Renal pelvis (tissue), 12 donors: ENCODE measurements at places on chromosomes 3 and 15.

DNA sequence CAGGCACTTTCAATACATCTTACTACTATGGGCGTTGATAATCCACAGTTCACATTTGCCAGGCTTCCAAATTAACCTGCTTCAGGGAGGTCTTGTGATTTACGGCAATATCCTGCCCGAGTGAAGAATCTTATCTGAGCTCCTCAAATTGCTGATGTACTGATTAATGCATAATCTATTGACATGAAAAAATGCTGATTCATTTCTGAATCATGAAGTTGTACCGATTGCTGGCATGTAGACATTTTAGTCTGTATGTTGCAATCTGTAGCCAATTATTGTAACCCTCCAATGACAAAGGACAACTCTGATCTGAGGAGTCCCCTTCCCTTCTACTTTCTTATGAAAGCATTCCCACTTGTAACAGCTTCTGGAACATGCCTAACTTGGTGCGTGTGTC lies 97.2 kb downstream of the SEC22A start:
- no peak for DNase-seq

DNA sequence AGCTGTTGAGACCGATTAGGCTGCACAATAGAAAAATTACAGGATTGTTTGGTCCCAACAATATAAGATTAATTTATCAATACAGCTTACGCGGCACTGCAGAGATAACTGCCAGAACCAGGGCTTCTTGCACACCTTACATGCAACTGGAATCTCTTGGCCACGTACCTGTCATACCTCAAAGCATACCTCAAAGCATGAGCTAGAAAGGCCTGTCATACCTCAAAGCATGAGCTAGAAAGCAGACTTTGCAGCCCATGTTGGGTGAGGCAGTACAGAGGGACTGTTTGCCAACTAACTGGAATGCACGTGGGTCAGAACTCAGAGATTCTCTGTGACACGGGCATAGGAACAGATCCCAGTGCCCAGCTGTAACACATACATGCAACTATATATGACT lies 34.7 kb downstream of the NTRK3 start:
- DNase-seq, result no peak

DNA sequence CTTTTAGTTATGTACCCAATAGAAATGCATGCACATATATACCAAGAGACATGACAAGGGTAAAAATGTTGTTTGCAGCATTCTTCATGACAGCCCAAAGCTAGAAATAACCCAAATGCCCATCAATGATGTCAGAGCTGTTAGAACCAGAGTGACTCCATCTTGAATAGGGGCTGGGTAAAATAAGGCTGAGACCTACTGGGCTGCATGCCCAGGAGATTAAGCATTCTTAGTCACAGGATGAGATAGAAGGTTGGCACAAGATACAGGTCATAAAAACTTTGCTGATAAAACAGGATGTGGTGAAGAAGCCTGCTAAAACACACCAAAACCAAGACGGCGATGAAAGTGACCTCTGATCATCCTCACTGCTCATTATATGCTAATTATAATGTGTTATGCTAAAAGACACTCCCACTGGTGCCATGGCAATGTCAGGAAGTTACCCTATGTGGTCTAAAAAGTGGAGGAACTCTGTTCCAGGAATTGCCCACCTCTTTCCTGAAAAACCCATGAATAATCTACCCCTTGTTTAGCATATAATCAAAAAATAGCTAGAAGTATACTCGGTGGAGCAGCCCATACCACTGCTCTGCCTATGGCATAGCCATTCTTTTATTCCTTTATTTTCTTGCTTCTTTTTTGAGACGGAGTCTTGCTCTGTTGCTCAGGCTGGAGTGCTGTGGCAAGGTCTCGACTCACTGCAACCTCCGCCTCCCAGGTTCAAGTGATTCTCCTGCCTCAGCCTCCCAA lies 32.9 kb downstream of the ZBTB11 start:
- no peak for DNase-seq

GRCh38 chr3:43879166-43879565 lies 188.4 kb downstream of the ABHD5 start:
- DNase-seq, result no peak

DNA sequence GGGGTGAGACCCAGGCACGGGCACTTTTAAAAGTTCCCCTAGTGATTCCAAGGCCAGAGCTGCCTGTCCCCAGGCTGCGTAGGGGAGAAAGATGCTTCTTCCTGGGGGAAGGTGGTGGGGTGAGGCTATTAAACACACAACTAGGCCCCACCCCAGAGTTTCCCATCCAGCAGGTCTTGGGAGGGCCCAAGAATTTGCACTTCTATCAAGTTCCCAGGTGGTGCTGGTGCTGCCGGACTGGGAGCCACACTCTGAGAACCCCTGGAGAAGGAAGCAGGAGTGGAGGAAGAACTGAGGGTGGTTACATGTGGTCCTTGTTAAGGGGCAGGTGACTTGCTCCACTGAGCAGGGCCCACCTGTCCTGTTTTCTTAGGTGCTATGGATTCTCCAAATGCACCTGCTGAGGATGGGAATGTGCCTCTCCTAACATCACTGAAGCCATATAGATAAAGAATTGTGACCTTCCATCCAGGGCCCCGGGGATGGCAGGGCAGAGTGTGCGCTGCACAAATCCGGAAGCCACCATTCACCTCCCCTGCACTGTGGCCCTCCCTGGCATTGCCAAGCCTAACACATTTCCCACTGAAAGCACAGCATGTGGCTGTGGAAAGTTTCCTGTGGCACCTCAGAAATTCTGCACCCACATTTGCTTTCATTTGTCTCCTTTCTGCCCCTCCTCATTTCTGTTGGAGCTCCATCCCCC lies 111.5 kb upstream of the MEF2A start:
- DNase-seq, result no peak

DNA sequence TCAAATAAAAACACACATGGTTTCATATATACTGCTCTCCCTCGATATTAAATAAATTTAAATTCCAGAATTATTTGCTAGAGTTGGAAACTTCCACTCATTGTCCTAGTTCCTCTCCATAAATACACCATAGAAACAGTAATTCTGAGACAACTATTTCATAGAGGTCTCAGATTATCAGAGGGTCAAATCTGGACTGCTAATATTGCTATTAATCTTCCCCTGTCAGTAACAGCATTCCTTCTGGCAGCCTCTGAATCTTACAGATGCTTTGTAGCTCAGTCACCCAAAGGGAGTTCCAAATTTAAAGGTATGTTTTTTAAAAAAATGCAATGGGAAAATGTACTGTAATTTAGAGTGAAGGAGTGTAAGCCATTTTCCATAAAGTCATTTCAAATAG lies 428.8 kb downstream of the PYDC2 start:
- no peak for DNase-seq

DNA sequence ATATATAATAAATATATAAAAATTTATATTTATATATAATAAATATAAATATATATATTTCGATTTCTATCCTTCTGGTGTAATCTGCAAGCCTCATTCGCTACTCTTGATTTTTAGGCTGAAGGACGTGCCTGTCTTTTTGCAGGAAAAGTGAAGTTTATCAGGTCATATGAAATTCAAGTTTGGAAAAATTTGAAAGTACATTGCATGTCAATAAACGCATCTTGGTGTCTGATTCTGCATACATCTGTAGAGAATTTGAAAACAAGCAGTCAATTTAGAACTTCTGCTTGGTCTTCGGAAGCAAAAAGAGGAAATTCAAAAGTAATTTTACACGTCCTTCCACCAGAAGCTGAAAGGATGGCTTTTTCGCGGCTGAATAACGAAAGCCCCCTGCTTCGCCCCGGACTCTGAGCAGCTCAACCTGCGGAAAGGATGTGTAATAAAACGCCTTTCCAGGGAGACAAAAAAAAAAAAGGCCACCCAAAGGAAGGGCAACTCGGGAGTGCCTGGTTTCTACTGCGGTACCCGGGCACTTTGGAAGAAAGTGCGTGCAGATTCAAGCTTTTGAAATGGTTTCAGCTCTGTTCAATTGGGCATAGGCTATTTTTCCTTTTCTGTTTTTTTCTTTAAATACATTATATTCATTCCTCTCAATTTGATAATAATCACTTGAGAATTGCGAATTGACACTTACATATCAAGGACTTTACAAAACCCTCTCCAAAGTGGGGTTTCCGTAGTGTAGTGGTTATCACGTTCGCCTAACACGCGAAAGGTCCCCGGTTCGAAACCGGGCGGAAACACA lies 1.5 kb upstream of the MYNN start:
- peak; percentile 92 for DNase-seq
